ENCODE measurements at places on chromosomes 5 and 9. TPM values are rescaled to one million over a fixed set of nuclear protein-coding genes. Genes with fewer than 3 reads are reported as not detected.

Gene CDKN2B-AS1
- total RNA-seq: 5.6 TPM

Gene LURAP1L
- 62.1 TPM for total RNA-seq

Gene CDC25C
- 0.26 TPM for total RNA-seq

Gene APC
- 53.7 TPM for total RNA-seq
